ENCODE measurements at places on chromosomes 4 and X.

DNA sequence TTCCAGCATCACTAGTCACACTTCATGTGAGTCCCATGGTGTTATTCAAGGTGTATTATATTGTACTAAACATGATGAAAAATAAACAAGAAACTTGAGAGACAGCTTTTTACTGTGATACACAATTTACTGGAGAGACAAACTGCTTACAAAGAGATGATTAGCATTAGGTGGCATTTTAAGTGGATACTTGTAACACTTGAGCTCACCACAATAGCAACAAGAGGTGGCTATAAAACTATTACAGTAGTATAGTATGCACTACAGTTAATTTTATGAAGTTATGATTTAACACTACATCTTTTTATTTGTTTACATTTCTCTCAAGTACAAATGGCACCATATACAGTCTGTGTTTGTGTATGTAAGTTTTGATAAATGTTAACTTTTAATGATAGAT is 246.6 kb downstream of the PARM1 start:
- DNase-seq = no peak

DNA sequence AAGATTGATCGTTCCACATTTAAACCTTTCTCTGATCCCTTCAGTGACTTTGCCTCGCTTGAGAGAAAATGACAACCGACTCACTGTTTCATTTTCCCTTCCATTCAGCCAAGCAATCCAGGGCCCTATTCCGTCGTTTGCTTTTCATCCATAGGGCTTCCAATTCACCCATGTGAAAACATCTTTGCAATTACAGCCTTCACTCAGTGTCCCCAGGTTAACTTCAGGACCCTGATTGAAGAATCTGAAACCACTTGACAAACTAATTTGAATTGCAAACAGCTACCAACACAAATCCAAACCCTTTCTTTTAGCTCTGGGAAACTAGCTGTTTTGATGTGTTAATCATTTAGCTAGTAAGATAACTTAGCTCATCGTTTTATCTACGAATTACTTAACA is 120.2 kb upstream of the FAM9C start:
- DNase-seq = no peak

DNA sequence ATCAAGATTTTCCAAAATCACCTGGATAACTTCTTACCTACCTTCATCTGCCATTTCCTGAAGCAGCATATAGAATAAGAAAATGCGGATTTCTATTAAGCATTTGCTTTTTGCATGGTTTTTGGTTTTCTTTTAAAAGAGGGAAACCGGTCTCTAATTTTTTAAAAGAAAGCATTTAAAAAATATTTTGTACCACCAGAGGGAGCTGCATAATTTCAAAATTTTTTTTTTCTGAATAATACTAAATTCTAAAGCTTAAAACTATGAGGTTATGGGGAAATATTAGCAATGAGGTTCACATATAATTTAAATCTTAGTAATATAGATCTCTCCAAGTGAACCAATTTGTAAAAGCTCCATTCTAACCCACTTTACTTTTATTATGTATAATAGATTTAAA is 137.7 kb upstream of the TENT5D start:
- DNase-seq = no peak

GRCh38 chr4:52640808-52641565 is 18.1 kb downstream of the USP46 start:
- no peak for DNase-seq

GRCh38 chr4:17597517-17597916 is 16.9 kb upstream of the MED28 start:
- DNase-seq = no peak

- DNase-seq = no peak
Observed at GRCh38 chr4:55399581-55399980, 3.8 kb downstream of the TMEM165 start.

- DNase-seq = no peak
Observed at GRCh38 chr4:6332042-6332668, 62.5 kb downstream of the WFS1 start.

GRCh38 chrX:118550792-118551191 is 55.2 kb downstream of the DOCK11 start:
- no peak for DNase-seq

DNA sequence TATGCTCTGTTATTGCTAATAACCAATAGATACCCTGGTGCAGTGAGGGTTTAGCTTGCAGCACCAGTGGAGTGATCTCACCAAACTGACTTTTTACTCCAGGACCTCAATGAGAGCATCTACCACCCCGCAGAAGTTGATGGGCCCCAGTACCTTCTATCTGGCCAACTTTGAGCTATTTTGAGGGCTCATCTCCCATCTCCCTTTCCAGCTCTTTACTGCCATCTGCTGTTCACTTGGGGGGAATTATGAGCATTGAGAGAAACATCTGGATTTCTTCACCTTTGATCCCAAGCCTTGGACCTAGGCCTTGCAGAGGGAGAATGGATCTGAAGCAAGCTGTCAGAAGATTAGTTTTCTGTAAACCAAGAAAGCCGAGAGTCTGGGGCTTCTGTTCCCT is 143.6 kb downstream of the TMEM164 start:
- DNase-seq = no peak

All from stimulated activated naive CD4-positive, alpha-beta T cell treated with Interleukin-2 at 50 U/mL for 16 hours (primary cell).